Stimulated activated CD8-positive, alpha-beta memory T cell treated with anti-CD3 and anti-CD28 coated beads, Interleukin-4, amount 100 ng/mL, for 1 hour (primary cell): ENCODE measurements at places on chromosomes 1 and 21.

DNA sequence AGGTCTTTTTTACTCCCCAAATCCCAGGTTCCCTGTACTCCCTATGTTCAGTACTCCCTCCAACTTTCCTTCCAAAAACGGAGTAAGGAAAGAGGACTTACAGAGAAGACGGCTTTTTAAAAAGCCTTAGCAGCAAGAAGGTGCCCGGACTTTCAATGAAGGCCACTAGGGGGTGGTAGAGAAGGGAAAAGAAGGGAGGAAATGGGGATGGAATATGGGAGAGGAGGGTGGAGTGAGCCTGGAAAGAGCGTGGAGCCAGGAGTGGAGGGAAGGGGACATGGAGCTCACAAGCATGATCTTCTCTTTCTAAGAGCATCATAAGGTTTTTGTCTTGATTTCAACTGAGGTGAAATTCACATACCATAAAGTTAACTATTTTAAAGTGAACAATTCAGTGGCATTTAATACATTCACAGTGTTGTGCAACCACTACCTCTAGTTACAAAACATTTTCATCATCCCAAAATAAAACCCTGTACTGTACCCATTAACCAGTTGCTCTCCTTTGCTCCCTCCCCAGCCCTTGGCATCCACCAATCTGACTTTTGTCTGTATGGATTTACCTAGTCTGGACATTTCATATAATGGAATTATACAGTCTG is 129.9 kb downstream of the ZNF281 start:
- DNase-seq: no peak

GRCh38 chr21:17690078-17690494 is 77.4 kb upstream of the BTG3 start:
- no peak for DNase-seq

- no peak for DNase-seq
These were observed 44.1 kb downstream of the ITSN1 start for GRCh38 chr21:33686386-33686785.

GRCh38 chr1:229871078-229871676 is 195.9 kb upstream of the GALNT2 start:
- DNase-seq: no peak

GRCh38 chr1:39368045-39368444 is 123.4 kb upstream of the BMP8A start:
- DNase-seq: no peak

DNA sequence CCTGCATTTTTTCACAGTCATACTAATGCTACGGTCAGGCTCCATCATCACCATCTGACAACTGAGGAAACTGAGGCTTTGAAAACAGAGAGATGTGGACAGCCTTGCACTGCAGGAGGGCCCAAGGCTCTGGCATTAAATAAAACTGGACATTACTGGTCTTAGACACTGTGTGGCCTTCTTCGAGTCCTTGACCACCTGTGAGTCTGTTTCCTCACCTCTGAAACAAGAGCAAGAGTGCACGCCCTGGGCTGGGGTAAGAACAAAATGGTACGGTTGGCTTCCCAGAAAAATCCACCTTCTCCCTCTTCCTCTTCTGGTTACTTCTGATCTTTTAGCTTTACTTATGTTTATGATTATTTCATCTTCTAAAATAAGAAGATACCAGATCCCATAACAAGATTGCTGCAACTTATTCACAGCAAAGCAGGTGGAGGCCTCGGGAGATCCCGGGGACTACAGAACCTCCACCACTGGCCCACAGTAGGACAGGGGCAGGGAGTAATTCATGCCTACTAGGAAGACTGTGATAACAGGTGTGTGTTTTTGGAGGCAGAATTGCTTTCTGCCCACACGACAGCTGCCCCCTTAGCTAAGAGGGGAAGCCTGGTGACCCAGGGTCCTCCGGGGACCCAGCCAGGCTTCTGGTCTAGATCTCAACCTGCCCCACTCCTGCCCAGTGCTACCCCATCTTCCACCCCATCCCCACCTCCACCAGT is 156.4 kb upstream of the EDN2 start:
- DNase-seq: no peak

DNA sequence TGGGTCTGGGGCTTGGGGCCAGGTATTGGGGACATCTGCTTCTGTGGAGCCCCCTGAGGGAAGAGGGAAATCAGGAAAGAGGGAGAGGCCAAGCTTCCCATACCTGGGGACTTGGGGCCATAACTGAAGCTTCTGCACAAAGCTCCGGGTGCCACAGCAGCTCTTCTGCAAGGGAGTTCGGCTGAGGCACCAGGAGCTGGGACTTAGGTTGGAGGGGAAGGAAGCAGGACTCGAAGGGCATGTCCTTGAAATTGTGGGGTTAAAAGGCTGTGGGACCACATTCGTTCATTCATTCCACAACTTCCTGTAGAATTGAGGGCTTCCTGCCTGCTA is 1.7 kb upstream of the EPS8L3 start:
- no peak for DNase-seq

- DNase-seq: no peak
These were observed 11.0 kb upstream of the PAQR6 start for GRCh38 chr1:156258859-156259258.

GRCh38 chr1:157199421-157199755 is 61.2 kb upstream of the ETV3 start:
- no peak for DNase-seq

- no peak for DNase-seq
These were observed 2.2 kb downstream of the PALMD start for GRCh38 chr1:99648107-99648506.

- no peak for DNase-seq
These were observed 324.0 kb downstream of the RPS6KC1 start for GRCh38 chr1:213375002-213375401.

DNA sequence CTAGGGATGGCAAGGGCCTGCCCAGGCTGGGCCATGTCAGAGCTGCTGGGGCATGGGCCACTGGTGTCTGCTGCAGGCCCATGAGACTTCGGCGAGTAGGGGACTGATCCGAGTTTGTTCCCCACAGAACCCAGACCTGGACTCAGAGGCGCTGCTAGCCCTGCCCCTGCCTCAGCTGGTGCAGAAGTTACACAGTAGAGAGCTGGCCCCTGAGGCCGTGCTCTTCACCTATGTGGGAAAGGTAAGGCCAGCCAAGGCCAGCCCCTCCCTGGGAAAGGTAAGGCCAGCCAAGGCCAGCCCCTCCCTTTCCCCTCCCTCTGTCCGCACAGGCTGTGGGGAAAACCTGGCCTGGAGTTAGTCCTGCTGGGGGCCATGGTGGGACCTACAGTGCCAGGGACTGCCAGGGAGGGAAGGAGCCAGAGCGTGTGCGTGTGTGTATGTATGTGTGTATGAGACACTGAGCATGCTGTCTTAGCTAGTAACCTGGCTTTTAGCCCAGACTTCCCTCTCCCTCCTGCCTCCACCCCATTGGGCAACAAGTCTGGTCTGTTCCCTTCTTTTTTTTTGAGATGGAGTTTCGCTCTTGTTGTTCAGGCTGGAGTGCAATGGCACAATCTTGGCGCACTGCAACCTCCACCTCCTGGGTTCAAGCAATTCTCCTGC is 8.0 kb downstream of the FAAH start:
- no peak for DNase-seq

- DNase-seq: no peak
These were observed 28.1 kb upstream of the SNX27 start for GRCh38 chr1:151583796-151584195.

DNA sequence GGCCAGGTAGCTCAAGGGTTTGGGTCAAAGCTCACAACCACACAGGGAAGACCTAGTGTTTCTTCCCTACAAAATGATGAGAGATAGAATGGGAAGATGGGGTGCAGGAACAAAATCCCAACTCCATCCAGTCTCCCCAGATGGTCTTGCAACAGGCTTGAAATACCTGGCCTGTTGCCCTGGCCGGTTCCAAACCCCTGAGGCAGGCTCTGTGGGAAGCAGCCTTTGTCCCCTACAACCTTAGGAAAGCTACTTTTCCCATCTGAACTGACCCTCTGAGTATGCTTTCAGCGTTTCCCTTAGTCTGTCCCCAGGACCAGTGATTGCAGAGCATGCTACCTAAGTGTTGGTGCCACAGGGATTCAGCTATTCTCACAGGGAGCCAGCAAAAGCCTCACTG is 104.0 kb downstream of the GDAP2 start:
- no peak for DNase-seq

GRCh38 chr1:169466259-169467230 is 19.2 kb downstream of the SLC19A2 start:
- no peak for DNase-seq

DNA sequence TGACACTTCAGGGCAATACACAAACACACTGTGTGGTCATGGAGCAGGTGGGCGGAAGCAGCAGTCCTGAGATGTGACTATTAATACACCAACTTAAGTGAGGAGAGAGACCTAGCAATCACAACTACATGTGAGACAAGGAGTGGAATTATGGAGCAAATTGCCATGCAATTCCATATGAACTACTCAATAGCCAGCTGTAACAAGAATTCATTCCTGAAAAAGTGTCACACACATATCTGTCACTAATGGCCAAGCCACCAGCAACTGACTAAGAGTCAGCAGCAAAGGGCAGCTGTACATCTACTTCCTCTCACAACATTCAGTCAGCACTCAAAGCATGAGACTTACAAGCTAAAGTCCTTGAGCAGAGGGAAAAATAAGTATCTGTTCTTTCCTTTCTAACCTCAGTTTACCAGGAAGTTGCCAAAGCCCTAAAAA is 46.2 kb downstream of the GPR3 start:
- no peak for DNase-seq

- no peak for DNase-seq
These were observed 363.1 kb upstream of the RUNX1 start for GRCh38 chr21:35412231-35412630.

GRCh38 chr21:21188513-21189195 is 190.4 kb downstream of the NCAM2 start:
- no peak for DNase-seq

DNA sequence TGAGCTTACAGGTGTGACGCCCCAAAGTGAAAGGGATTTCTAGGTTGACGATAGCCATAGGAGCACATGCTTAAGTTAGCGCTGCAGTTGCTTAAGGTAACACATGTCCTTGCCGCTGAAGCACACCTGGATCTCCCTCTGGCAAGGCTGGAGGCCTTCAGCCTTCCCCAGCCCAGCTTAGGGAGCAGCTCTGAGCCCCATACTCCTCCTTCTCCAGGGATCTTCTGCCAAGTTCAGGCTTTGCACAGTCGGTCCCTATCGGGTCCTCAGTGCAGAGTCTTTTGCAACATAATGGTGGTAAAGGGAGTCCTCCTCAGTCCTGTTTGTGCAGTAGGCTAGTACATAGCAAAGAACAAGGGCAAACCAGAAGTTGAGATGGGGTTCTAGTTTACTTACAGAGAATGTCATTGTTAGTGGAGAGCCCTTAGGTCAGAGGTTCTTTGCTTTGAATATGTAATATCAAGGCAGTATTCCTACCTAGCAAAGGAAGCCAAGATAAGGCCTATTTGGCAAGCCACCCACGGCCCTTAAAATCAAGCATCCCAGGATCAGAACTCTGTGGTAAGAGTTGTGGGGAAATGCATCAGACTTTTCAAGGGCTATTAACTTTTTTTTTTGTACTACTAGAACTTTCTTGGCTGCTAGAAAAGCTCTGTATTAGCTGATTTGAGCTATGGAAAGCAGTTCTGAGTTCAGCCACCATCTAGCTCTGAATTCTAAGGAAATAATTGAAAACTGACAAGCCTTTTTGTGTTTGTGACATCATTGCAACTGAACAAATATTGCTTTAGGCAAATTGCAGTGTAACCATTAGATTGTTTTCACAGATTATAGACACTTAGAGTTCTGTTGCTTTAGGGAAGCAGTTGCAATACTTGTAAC is 1.4 kb downstream of the EVA1C start:
- DNase-seq: no peak

- DNase-seq: no peak
These were observed 7.1 kb downstream of the C1orf21 start for GRCh38 chr1:184393962-184394361.

DNA sequence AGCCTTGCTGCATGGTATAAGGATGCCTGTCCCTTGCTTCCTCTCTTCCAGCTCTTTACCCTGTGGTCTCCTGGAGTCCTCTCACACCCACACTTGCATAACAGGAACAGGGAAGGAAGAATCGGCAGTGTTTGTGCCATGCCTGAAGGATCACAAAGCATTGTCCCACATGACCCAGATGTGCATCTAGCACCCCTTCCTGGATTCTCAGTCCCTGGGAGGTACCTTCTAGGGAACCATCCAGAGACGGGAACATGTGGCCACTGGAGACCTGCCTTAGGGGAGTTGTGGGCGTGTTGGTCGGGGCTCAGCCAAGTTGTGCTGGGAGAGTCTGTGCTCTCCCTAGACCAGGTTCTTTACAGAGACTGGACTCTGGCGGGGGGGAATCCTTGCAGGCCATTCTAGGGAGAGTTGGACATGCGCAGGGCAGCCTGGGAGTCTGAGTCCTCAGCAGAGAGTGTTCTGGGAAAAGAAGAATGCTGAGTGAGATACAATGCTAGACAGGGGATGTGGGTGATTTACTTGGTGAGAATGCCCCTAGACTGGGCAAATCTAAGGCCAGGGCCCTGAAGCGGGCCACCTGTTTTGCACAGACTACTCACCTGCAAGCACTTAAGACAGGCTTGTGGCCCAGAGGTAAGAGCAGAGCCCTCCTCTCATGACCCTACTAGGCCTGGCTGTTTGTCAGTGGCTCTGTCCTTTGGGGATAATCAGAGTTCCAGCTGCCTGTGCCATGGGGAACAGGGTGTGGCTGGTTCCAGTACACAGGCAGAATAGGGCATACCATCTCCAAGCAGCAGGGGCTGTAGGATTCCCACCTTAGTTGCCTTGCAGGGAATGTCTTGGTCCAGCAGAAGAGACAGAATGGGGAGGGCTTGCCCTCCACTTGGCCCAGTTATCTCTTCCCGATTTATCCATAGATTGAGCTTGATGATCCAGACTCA is 89.8 kb downstream of the MAN1C1 start:
- DNase-seq: no peak

- no peak for DNase-seq
These were observed 40.6 kb upstream of the LRP8 start for GRCh38 chr1:53368314-53369033.

DNA sequence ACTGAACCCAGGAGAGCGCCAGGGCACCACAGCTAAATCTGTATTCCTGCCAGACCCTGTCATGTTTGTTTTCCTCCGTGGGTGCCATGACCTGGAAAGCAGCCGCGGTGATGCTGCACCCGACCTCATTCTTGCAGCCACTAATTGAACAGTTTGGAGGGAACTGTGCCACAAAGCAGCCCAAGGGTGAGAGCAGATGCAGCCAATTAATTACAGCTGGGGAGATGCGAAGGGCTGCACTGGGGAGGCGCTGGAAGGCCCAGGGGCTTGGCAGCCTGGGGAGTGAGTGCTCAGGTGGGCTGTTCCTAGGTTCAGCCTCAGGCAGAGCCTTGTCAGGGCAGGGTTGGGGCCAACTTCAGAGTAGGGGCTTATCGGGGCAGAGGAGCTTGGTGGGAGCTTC is 158.4 kb upstream of the CD34 start:
- DNase-seq: no peak

GRCh38 chr1:172255223-172255560 is 165.3 kb upstream of the C1orf105 start:
- DNase-seq: no peak

- DNase-seq: no peak
These were observed 62.8 kb downstream of the RHOU start for GRCh38 chr1:228798035-228798434.

- no peak for DNase-seq
These were observed 67.0 kb upstream of the PDE9A start for GRCh38 chr21:42586406-42586805.

- DNase-seq: no peak
These were observed 111.6 kb upstream of the PDE4B start for GRCh38 chr1:65681096-65681495.
